Activated CD4-positive, alpha-beta T cell treated with anti-CD3 and anti-CD28 coated beads, Interleukin-2, amount 50 U/mL, for 48 hours (primary cell): ENCODE measurements at places on chromosomes 13 and 19.

DNA sequence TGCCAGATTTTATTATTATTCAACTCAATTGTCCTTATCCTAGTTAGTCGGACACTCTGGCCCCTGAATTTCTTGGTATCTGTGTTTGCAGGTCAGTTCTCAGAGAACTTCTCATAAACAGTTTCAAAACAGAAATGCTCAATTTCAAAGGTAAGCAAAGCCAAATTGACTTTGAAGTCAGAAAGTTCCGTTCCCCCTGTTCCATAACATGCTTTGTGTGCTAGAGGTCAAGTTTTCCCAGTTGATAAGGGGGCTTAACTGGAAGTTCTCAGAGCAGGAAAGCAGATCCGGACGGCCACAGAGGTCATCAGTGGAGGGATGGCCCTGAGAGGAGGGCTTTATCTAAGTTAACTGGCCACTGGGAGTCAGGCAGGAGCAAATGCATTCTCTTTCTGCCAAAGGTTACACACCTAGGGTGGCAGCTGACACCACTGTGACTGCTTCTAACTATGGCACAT lies 417.2 kb downstream of the COG6 start:
- DNase-seq, result no peak

- DNase-seq, result no peak
Observed at GRCh38 chr19:33400856-33401682, 27.6 kb downstream of the CEBPG start.

DNA sequence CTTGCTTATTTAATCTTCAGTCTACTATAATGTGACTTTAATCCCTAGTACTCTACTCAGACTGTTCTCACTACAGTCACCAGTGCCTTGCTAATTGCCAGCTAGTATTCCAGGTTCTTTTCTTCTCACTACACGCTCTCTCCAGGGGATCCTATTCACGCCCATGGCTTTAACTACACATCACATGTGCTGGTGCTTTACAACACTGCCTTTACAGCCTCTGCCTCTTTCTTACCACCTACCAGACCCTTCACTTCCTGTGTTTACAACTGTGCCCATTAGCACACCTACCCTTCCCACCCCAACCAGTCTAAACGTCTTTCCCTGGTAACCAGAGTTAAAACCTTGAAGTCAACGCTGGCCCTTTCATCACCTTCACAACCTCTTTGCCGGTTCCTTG lies 249.5 kb downstream of the DNAJC15 start:
- DNase-seq, result no peak

- no peak for DNase-seq
Observed at GRCh38 chr19:29745253-29745652, 30.2 kb upstream of the C19orf12 start.

DNA sequence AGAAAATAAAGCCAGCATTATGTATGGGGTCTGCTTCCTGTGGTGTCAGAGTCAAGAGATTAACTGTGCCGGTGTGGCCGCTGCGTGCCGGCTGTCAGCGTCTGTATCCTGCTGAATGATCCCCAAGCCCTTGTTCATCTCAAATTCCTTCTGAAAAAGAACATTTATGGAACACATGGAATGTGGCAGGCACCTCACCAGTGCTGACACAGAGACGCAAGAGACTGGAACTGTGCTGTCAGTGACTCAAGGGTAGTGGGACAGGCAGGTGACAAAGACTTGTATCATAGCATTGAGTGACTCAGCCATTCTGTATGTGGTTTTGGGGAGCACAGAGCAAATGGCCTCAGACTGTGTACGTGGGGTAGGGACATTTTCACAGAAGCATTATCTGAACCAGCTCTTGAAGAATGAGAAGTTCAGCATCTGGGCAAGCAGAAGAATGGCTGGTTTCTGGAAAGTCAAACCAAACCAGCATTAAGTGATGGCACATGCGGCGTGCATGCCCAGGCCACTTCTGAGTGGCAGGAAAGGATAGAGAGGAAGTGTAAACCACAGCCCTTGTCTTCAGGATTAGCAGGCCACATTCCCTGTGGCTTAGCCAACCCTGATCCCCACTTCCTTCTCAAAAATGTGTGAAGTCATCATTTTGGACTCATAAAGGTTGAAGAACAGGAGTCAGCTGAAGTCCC lies 54.0 kb upstream of the IRS2 start:
- DNase-seq, result peak; percentile 28

- peak; percentile 30 for DNase-seq
Observed at GRCh38 chr13:73708393-73708985, 425.7 kb downstream of the KLF12 start.

DNA sequence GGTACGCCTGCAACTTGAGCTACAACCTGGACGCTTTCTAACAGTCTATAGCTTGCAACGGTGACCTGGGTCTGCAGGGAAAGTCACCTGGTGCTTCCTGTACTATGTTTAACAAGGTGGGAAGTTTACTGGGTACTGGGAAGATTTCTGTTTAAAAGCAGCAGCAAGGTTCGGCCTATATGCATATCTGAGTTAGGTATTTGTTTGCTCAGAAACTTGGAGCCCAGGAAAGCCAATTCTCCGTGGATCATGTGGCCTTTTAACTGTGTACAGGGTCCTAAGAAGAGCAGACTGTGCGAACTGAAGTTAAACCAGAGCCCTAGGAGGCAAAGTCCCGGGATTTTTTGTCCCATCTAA lies 103.1 kb downstream of the STK24 start:
- DNase-seq, result no peak

- DNase-seq, result no peak
Observed at GRCh38 chr13:53494406-53494805, 465.8 kb downstream of the OLFM4 start.

GRCh38 chr19:42038666-42039065 lies 31.3 kb downstream of the GRIK5 start:
- DNase-seq, result no peak

DNA sequence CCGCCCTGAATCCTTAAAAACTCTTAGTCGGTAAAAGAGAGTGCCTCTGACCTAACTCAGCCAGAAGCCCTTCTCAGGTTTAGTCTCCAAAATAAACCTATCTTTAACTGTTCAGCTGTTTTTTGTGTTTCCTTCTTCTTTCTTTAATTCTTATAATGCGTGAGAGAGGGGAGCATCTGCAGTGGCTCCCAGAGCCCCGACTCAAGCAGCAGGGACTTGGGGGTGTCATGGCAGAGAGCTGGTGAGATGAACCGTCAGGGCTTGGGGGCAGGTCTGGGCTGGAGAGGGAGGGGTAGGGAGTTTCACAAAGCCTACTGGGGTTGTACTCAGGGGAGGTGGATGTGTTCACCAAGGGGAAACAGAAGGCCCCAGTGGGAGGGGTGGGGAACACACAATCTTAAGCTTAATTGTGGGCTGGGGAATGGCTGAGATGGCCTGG lies 16.8 kb upstream of the SIGLEC6 start:
- DNase-seq, result no peak

- DNase-seq, result no peak
Observed at GRCh38 chr13:97127842-97128241, 94.3 kb upstream of the MBNL2 start.

DNA sequence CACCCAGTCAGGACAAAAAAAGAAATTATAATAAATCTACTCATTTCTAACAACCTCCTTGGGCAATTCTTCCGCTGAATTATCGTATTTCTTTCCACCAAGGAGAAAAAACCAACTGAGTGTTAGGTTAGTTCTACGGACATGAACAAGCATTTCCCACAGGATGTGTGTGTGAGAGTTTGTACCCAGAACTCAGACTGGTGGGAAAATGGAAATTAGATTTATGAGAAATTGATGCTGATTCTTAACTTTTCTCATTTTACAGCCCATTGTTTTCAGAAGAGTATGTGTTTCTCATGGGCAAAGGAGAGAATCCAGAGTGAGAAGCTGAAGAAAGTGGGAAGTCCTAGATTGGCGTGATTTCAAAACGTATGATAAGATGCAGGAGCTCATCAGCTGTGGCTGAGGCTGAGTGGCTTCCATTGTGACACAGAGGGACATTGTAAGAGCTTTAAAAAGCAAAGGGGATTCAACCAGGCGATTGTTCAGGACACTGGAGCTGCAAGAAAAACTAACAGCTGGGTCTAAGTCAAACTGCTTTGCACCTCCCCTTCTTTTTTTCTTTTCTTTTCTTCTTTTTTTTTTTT lies 184.7 kb upstream of the ARGLU1 start:
- no peak for DNase-seq

GRCh38 chr13:35694549-35695447 lies 218.3 kb upstream of the MAB21L1 start:
- DNase-seq, result no peak

GRCh38 chr13:76868371-76868770 lies 17.8 kb downstream of the KCTD12 start:
- no peak for DNase-seq

GRCh38 chr19:49439836-49440235 lies 1.5 kb downstream of the SLC17A7 start:
- no peak for DNase-seq

DNA sequence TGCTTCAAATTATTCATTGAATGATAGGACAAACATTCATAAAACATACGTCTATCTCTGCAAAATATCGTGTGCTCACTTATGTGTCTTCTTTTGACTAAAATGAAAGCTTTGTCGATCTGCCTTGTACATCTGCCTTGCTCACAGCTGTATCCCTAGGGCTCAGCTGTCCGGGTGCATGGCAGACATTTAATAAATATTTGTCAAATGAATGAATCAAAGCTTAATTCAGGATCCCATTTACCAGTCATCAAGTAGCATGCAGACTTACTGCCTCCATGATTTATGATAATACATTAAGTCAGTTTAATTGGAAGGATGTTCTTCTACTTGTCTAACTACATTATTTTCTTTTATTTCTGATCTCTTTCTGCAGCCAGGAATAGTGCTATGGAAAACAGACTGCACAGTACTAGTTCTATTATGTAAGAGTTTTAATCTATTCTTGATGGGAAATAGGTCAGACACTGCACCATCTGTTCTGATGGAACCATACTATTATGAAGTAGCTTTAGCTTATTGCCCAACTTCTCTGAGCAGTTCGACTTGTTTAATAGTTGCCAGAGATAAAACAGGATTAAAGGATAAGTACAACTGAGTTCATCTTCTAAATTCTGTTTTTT lies 13.2 kb downstream of the SLC46A3 start:
- no peak for DNase-seq
